ENCODE measurements at places on chromosomes 4 and X. TPM values are rescaled to one million over a fixed set of nuclear protein-coding genes. Genes with fewer than 3 reads are reported as not detected.

CLDN22 gene
- polyA plus RNA-seq: not detected

GAB1 gene
- 35.1 TPM for polyA plus RNA-seq

DNA sequence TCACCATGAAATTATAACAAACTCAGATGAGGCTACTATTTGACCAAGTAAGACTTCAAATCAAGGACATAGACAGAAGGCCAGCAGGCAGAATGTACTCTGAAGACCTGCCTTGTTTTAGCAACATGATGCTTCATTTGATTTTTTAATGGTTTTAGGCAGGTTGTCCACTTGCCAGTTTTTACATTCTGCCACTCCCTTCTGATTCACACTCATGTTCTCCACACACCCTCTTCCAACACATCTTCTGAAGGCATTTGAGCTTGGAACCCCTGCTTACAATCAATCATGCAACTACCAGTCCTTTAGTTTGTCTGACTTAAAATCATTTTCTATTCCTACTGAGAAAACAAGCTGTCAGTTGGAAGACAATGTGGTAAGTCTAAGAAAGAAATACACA lies 114.9 kb upstream of the SMIM31 start:
- no peak for DNase-seq

CENPVL3 gene
- polyA plus RNA-seq: 0.23 TPM

GRCh38 chr4:176052744-176053143 lies 12.9 kb upstream of the WDR17 start:
- DNase-seq: no peak

- no peak for DNase-seq
Observed at GRCh38 chr4:188130355-188130754, 8.9 kb upstream of the TRIML1 start.

GRCh38 chrX:13826770-13827169 lies 9.9 kb upstream of the GPM6B start:
- DNase-seq: no peak

DNA sequence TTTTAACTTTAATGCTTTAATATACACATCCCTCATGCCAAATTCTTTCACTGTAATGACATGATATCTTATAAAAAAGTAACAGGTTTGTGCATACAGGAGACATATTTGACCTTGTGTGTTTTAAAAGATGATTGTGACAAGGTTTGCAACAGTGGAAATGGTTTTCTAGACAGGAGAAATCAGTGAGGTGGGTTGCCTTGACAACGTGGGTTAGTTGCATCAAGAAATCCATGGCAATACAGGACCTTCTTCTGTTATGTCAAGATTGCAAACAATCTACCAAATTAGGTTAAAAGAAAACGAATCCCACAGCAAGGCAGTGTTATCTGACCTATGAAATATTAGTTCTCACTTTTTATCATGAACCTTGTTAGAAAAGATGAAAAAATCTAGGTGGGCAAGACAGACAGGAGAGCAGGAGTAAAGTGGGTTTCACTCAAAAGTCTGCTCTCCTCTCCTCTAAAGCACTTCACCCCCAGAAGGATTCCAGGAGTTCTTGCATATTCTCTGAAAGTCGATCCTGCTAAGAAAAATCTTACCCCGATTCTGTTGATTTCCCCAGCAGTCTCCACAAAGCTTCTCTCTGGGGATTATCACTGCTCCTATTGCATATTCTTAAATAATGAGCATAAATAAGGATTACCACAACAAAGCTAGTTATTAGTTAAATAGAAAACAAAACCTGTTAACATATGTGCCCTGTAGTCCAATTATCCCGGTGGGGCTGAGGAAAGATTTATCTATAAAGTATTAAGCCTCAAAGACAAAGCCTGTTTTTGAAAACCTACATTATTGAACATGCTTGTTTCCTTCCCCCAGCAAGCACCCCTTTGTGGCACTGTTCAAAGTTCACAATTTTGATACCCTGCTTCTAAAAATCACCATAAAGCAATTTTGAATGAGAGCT lies 71.0 kb downstream of the TMA16 start:
- DNase-seq: no peak

- DNase-seq: peak; percentile 15
Observed at GRCh38 chrX:70168238-70169188, 8.8 kb upstream of the DGAT2L6 start.

DNA sequence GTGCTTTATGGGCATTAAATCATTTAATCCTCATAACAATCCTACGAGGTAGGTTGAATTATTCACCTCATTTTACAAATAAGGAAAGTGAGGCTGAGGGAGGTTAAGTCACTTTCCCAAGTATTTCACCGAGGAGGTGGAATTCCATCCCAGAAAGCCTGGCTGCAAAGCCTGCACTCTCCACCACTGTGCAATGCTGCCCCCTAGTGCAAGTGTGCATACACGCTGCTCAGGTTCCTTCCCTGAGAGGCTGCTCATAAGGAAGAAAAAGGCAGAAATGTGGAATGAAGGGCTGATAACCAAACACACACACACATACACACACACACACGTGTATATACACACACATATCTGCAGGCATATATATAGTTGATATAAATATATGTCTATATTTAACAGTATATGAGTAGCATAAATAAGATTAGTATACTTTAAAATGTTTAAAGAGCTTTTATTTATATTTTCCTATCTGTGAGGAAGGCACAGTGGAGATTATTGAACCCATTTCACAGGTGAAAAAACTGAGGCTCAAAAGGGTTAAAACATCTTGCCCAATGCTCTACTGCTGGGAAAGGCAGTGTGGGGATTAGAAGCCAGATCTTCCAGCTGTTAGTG lies 714.5 kb upstream of the TENM3 start:
- peak; percentile 57 for DNase-seq

- no peak for DNase-seq
Observed at GRCh38 chr4:146852360-146852759, 93.3 kb downstream of the TTC29 start.

DNA sequence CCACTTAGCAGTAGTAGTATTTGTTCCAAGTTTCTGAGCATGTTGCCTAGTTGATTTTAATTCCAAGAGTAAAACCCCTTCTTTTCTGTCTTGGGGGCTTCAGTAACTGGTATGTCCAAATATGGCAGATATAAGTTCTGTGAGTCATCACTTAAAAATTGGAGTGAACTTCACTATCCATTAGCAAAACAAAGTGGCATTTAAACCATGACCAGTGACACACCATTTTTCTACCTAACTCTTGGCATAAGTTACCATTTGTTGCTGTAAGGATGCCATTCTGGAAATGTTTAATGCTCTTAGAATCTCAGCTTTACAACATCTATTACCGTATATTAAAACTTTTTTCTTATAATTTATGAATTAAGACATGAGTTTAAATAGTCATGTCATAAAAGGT lies 102.0 kb downstream of the CBR4 start:
- DNase-seq: no peak

DNA sequence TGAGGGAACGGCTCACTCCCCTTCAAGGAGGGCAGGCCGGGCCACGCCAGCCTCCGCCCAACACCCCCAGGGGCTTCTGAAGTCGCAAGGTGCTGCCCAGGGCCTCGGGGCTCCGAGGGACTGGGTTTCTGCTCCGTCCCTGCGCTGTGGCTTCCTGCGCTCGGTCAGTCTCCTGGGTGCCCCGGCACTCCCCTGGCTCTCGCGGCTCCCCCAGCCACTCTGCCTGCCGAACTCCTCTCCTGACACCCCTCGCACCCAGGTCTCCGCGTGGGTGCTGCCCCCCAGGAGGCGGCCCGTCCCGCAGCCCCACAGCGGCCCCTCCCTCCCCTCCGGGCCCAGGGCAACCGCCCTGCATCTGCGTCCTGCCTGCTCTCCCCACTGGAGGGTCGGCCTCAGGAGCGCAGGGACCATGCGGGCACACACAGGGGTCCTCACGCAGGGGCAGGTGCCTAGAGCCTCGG lies 151.9 kb downstream of the AFAP1 start:
- DNase-seq: no peak

DMD gene
- 134 TPM for polyA plus RNA-seq

GRCh38 chr4:184447664-184448063 lies 26.7 kb downstream of the IRF2 start:
- DNase-seq: no peak

- DNase-seq: no peak
Observed at GRCh38 chr4:130249002-130249401, 1153.0 kb downstream of the C4orf33 start.

UGT2A1 gene
- 0.61 TPM for polyA plus RNA-seq

DNA sequence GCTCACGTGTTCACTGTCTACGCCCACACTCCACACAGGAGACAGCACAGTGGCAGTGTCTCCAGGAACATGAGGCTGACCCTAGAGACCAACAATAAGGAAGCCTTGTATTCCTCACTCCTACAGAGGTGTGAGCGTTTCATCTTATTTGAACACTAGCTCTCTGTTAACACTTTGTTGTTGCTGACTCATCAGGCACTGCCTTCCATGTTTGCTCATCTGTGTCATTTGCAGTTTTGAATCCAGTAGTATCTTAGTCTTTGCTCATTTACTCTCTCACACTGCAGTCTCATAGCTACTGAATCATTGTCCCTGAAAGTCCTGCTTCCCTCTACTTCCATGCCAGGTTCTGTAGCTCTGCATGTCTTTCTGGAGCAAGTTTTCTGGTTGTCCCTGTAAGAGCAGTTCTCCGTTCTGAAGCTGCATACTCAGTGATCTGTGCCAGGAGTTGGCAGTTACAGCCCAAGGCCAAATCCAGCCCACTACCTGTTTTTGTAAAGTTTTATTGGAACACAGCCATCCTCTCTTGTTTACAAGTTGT lies 80.3 kb upstream of the DCLK2 start:
- no peak for DNase-seq

- no peak for DNase-seq
Observed at GRCh38 chr4:11228530-11228929, 200.2 kb downstream of the HS3ST1 start.

DNA sequence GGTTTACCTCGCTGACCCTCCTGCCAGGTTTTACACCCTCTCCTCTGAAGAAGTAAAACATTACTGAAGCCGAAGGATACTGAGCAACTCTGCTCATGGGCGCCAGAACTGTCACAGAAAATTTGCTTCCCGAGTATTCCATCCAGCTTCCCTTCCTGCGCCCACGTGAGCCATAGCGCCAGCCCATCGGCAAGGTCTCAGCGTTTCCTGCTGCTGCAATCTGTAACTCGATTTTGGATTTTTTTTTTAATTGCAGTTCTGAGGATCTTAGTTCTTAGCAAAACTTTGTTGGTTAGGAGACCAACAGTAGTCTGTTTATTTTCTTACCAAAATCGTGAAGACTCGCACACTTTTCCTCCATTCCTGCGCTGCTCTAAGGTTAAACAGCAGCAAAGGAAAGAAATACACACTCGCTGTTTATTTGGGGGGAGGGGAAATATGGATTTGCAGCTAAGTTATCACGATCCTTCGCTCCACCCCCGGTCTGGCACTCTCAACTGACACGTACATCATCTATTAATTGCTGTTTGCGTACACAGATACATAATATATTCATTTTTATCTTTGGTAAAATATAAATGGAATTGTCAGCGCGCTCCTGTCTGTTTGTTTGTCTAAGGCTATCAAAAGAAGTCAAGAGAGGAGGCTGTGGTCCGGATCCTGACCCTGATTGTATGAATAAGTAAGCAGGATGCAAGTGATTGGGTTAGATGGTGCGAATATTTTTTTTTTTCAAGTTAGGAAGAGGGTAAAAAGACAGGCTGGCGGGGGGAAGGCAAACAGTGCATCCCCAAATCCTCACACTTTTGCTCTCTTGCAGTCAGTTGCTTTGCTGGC lies at the start of gene TLL1:
TLL1 (plus strand) TSS at position 777 of the 837 bp plus-strand sequence. CDS start 668 bp downstream, outside the sequence.
- peak; percentile 52 for DNase-seq

CDKL2 gene
- polyA plus RNA-seq: 0.15 TPM

DNA sequence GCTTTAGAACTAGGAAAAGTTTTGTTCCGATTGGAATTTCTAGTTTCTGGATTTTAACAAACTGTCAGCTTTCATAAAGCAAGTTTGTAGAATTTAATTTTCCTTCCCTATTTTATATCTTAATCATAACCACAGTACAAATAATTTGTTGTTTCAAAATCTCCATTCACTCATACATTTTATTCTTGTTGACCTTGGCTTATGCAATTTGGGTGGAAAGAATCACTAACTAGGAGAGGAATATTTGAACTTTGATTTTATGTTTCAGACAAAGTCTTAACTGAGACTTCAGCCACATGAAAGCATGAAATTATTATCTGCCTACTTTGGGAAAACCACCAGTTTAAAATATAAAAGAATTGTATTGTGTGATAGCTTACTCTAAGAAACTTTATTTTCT lies 427.9 kb downstream of the SPRY1 start:
- DNase-seq: no peak

GABRG1 gene
- polyA plus RNA-seq: not detected

DNA sequence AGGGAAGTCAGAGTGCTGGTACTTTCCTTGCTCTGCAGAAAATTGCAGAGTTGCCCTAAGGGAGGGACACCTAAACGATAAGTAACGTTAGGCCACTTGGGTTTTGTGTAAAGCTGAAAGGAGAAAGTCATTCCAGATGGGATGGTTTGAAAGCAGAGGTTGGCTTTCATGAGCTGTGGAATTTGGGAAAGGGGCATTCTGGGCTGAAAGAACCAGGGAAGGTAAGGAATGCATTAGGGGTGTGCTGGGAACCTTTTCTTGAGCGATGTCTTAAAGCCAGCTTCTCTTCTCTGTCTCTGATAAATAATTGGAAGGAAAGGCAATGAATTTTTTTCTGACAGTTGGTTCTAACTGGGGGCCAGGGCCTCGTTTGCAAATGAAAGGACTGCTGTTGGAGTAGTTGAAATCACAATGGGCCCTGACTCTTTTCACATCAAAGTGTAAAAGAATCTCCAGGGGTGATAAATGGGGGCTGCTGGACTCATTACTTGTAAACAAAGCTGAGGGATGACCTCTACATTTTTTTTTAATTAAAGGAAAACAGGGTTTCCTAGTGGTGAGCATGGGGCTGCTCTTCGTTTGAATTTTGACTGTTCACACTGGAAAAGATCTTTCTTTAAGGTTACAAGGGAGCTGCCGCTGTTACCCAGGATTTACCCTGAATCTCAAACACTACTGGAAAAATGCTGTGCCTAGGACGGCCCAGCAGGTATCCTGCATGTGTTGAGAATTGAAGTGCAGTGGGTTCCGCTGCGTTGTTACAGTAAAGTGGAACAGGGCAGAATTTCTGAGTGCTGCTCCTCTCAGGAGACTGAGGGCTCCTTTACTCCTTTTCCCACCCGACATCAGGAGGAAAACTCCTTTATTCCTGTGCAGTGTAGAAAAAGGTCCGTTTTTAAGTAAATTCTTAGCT lies 25.0 kb downstream of the AFF1 start:
- DNase-seq: no peak

ATXN3L gene
- polyA plus RNA-seq: not detected

- DNase-seq: no peak
Observed at GRCh38 chrX:2652106-2652505, 39.0 kb upstream of the CD99 start.

GRCh38 chr4:178255172-178255571 lies 812.9 kb upstream of the AGA start:
- DNase-seq: no peak

TAF7L gene
- 0.36 TPM for polyA plus RNA-seq

- no peak for DNase-seq
Observed at GRCh38 chrX:9147086-9147485, 113.2 kb upstream of the FAM9B start.

GRCh38 chr4:98672583-98673287 lies 14.3 kb upstream of the TSPAN5 start:
- DNase-seq: no peak

ARSJ gene
- polyA plus RNA-seq: 7.7 TPM

Data from muscle of arm (tissue), 14 donors.